ENCODE measurements at places on chromosomes 1 and 21. TPM values are rescaled to one million over a fixed set of nuclear protein-coding genes. Genes with fewer than 3 reads are reported as not detected.

DNA sequence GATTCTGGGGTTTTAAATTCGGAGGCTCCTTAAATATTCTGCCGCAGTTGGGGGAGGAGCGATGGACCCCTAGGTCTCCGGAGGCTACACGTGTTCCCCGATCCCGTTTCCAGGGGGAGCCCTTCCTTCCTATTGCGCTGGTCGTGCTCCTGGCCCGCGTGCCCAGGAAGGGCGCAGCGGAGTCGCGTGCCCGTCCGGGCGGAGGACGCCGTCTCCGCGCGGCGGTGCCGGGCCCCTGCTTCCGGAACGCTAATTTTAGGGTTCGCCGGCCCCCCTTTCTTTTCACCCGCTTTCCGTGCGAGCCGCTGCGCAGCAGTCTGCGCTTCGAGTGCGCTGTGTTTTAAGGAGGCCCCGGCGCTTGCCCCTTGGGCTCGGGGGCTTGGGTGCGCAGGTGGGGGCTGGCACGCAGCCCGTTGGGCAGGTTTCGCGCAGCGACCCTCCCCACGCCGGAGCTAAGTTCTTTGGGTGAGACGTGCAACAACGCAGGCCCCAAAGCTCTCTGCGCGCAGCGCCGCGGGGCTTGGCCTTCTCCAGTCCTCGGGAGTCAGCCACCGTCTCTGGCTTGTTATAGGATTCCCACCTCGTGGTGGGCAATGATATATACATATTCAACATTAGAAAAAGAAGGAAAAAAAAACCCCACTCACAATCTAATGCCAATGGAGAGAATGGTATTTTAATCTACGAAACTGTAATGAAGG lies 43.5 kb upstream of the DNAJC6 start:
- H3K4me3 ChIP-seq = peak overlapping the region; percentile 67
- no peaks in the 10 kb centered on the region for H3K27me3 ChIP-seq
- H3K27ac ChIP-seq = peak overlapping the region; percentile 27
- no peaks in the 10 kb centered on the region for H3K36me3 ChIP-seq
- no peak for DNase-seq

DNA sequence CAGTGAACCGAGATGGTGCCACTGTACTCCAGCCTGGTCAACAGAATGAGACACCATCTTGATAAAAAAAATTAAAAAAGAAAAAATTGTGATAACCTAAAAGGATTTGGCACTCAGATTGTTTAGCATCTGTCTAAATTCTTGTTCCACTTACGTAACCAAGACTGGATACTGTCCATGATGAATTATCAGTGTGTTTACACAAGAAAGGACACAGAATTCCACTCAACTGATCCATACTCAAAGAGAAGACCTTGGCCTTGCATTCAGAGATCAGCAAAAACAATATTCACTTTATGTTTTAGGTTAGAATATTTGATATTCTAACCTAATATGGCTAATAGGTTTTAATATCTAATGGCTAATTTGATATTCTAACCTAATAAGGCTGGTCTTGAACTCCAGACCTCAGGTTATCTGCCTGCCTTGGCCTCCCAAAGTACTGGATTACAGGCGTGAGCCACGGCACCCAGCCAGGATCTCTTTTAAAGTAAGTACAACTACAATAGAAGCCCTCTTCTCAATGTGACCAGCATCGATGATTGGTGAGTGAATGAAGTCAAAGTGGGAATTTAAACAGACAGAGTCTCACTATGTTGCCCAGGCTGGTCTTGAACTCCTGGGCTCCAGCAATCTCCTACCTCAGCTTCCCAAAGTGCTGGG lies 43.1 kb upstream of the COX20 start:
- H3K4me3 ChIP-seq = no peak overlapping the region
- no peak for DNase-seq
- H3K36me3 ChIP-seq = no peaks in the 10 kb centered on the region
- no peaks in the 10 kb centered on the region for H3K27me3 ChIP-seq

The PLA2G2C gene
- not detected for polyA plus RNA-seq

The TPTE gene
- not detected for polyA plus RNA-seq

Data from keratinocyte (primary cell).